CD4-positive, alpha-beta T cell treated with Interleukin-4 for 1 hour (primary cell): ENCODE measurements at places on chromosomes 1 and 21.

DNA sequence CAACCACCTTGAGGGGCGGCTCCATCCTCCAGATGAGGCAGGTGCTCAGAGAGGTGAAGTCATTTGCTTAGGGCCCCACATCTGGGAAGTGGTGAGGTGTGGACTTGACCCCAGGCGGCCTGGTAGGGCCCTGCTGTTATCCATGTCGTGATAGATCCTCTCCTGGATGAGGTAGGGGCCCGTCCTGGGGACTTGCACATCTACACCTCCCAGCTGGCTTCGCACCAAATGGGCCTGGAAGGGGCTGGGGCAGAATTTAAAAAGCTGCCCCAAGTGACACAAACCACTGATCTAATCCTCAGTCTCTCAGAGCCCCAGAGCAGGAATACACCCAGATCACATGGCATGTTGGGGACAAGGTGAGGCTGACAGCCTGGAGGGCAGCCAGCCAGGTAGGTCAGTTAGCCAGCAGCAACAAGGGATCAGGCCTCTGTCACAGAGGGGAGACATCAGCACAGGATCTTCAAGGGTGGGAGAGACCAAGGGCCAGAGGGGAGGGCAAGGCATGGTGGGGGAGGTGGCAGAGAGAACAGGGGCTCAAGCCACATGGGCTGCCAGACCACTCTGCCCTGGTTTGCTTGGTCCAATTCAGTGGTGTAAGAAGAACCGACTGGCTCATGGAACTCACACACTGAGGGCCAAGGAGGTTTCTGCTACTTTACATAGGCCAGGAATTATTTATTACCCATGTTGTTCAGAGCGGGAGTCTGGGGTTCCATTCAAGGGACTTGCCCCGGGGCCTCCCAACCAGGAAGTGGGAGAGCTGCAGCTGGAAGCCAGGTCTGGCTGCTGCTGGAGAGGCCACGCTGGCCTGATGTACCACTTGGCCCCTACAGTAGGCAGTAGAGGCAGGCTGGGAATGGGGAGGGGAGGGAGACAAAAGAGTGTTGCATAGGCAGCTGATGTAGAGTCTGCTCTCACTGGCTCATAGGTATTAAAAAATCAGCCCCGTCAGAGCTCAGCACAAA is 12.1 kb downstream of the LRP8 start:
- no peak for DNase-seq

- no peak for DNase-seq
Measured at GRCh38 chr1:10624256-10625050, 149.7 kb downstream of the PEX14 start.

- DNase-seq = no peak
Measured at GRCh38 chr1:153380711-153381110, 5.3 kb upstream of the S100A12 start.

GRCh38 chr1:147243228-147243685 is 773 bp downstream of the CHD1L start:
- DNase-seq = no peak

- DNase-seq = no peak
Measured at GRCh38 chr1:59366346-59366745, 69.5 kb downstream of the FGGY start.

DNA sequence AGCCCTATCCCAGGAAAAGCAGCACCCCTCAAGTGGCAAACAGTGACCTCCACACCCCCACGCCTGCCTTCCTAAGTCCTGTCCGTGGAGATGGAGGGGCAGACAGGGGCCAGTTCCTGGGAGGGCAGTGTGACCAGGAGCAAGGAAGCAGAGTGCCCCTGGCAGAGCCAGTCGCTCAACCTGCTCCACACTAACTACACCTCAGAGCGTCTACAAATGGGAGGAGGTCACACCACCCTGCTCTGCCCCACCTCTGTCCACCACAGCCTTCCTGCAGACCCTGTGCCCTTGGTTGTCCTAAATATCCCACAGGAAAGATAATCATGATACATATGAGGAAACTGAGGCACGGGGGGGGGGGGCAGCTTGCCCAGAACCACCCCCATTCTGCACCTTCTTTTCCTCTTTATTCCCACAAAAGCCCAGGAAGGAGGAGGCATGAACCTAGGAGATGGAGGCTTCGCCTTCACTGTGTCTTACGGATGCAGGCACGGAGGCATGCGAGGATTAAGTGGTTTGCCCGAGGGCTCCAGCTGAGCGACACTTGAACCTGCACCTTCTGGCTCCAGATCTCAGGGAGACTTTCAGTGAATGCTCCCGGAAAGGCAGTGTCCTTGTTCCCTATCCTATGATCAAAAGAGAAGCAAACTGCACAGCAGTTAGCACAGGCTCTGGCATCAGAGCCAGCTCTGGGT is 42.7 kb upstream of the SELENON start:
- DNase-seq = no peak

- no peak for DNase-seq
Measured at GRCh38 chr1:26041401-26041800, 4.5 kb downstream of the SLC30A2 start.

GRCh38 chr1:214615109-214615508 is 12.1 kb downstream of the CENPF start:
- DNase-seq = no peak

DNA sequence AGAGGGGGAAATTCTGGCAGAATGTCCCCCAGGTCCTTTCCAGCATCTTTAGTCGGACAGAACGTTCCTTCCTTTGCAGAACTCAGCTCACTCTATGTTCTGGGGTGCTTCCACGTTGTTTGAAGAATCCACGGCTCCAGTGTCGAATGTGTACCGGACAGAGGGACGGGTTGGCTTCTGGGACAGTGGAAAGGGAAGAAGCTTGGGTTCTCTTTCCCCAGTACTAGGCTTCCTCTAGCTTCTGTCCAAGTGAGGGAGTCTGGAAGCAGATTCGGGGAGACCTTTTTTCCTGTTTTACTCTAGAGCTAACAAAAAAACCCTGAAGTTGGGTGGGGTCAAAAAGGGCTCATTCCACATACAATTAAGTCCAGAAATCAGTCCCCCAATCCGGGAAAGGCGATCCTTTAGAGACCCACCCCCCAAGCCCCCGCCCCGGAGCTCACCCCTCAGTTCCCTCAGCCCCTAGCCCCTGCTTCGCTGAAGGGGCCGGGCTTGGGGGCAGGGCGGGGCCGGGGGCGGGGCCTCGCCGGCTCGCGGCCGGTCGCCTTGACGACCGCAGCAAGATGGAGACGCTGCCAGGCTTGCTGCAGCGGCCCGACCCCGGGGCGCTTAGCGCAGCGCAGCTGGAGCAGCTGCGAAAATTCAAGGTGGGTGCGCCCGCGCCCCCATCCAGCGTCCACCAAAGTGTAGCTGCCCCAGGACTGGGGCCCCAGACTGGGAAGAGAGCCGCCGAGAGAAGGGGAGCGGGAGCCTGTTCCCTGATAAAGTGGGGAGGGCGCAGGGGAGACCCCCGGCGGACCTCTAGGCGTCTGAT is at the start of gene RIIAD1:
TSS of gene RIIAD1 (plus strand) at position 549 of the 814 bp plus-strand sequence. CDS start at position 564, 15 bp downstream.
- peak; percentile 56 for DNase-seq
